ENCODE measurements at places on chromosomes 5 and 9. TPM values are rescaled to one million over a fixed set of nuclear protein-coding genes. Genes with fewer than 3 reads are reported as not detected.

Gene SLC6A3
- polyA plus RNA-seq = 0.72 TPM

Gene FXN
- polyA plus RNA-seq = 21.6 TPM

Gene PCDHA9
- polyA plus RNA-seq = 0.03 TPM

Gene PCDHGC3
- polyA plus RNA-seq = 107 TPM

- DNase-seq = no peak
Observed at GRCh38 chr5:80346055-80346454, 26.3 kb downstream of the SPZ1 start.

DNA sequence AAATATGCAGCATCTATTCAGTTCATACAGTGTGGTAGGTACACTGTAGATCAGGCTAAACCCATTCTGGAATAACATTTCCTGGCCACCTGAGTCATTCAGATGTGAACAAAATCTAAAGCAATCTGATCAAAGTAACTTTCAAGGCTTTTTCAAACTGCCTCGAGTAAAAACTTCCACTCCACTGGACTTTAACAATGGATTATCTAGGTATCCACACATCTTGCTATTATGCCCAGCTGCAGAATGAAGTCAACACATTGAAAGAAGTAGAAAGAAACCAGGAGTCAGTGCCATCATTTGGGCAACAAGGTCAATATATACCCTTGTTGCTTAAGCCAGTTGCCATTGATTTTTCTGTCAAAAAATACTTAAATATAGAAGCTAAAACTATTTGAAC is 1352.6 kb upstream of the NUDT12 start:
- no peak for DNase-seq

DNA sequence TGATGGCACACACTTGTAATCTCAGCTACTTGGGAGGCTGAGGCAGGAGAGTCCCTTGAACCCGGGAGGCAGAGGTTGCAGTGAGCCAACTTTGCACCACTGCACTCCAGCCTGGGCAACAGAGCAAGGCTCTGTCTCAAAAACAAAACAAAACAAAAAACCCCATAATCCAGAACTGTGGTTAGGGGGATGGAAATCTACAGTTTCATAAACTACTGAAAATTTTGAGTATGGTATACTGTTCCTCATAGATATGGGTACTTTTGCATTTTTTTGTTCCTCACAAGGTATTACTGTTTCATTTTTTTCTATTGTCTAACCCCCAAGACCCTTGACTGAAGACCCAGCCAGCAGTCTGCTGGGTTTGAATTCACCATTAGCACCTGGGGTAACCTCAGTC is 52.2 kb upstream of the MAP3K1 start:
- DNase-seq = no peak

- DNase-seq = peak; percentile 12
Observed at GRCh38 chr9:120477534-120478001, 102.4 kb downstream of the CDK5RAP2 start.

DNA sequence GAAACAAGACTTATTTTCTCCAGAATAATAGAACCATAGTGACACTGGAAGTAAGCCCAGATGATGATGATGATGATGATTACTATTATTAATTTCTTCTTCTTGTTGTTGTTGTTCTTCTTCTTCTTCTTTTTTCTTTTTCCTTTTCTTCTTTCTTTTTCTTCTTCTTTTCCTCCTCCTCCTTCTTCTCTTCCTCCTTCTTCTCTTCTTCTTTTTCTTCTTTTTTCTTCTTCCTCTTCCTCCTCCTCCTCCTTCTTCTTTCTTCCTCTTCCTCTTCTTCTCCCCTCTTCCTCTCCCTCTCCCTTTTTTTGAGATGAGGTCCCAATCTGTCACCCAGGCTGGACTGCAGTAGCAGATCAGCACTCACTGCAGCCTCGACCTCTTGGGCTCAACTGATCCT is 40.5 kb upstream of the RUFY1 start:
- no peak for DNase-seq

- DNase-seq = no peak
Observed at GRCh38 chr5:95822043-95822541, 434 bp downstream of the GLRX start.

DNA sequence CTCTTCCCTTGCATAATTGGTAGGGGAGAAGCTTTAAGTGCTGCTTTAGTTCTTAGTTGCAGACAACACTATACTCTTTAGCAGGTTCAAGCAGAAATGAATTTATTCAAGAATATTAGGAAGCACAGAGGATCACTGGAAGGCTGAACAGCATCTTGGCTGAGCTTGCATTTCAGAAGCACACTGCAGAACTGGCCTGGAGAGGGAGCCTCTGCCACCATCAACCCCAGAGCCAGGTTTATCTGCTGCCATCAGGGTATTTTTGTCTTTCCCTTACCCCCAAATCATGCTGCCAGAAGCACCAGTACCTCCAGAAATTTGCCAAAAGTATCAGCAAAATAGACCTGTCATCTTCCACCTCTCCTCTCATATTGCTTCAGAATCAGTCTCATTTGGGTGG is 440.7 kb downstream of the DMAC1 start:
- DNase-seq = no peak

DNA sequence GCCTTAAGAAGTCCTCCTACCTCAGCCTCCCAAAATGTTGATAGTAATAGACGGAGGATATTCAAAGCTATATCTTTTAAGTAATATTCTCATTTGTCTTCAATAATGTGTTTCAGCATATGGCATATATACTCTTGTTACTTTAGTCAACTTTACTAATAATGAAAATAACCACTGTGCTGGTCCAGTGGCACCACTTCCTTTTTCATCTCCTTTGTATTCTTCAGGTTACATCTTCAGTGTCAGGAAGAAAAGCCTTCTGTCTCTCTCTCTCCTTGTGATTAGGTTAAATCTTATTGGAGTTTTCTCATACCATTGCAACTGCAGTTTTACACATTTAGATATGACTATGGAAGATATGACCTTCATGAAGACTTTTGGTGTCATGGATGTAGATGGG is 31.3 kb downstream of the PARP8 start:
- no peak for DNase-seq

GRCh38 chr9:127139071-127139731 is 16.8 kb upstream of the ANGPTL2 start:
- DNase-seq = no peak

- no peak for DNase-seq
Observed at GRCh38 chr9:133842721-133843227, 104.6 kb upstream of the SARDH start.

- DNase-seq = no peak
Observed at GRCh38 chr5:38692346-38692745, 135.9 kb upstream of the LIFR start.

DNA sequence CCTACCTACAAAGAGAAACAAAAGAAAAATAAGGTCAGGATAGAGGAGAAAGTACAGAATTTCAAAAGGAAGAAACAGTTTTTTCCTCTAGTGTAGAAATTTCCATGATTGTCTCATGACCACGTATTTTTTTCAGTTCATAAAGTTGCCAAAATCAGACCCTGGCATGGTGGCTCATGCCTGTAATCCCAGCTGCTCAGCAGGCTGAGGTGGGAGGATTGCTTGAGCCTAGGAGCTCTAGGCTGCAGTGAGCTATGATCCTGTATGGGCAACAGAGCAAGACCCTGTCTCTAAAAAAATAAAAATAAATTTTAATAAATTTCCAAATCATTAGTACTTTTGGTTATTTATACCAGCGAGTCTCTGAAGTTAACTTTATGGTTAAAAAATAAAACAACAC is 37.8 kb downstream of the CWC27 start:
- no peak for DNase-seq

DNA sequence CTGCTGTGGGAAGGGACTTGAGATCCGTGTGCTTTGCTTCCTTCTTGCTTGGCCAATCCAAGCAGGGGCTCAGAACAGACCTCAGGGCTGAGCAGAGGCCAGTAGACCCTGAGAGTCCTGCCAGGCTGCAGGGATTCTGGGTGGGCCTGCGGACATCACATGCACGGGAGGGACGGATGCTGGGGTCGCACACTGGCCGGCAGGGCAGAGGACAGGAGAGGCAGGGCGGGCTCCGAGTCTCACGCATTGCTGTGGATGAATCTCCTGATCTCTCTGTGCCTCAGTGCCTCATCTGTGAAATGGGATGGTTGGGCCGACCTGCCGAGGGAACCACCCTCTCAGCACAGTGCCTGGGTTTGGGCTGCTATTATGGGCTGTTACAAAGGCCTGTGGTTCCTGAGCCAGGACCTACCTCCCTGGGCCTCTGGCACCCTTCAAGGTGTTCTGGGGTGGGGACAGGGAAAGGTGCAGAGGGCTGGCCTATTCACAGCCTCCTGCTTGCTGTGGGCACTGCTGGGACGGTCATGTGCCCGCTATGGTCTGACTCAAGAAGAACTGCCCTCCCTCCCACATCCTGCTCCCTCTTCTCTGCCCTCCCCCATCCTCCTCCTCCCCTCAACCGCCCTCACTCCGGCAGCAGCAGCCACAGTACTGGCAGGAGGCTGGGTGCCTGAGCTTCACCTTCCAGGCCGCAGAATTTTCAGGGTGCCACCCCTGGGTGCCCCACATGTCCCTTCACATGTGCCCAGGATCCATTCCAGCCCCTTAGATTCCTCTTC is 43.3 kb downstream of the NCS1 start:
- no peak for DNase-seq

DNA sequence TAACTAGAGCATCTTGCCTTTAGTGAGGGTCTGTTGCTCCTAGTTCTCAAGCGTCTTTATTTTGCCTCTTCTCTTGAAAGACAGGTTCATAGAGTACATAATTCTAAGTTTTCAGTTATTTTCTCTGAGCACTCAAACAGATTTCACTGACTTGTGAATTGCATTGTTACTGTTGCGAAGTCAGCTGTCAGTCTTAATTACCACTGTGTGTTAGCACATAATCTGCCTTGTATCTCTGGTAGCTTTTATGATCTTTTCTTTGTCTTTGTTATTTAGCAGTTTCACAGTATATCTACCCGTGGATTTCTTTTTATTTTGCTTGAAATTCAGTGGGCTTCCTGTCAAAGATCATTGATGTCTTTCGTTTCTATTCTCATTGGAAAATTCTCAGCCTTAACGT is 192.9 kb downstream of the TTLL11 start:
- DNase-seq = no peak

DNA sequence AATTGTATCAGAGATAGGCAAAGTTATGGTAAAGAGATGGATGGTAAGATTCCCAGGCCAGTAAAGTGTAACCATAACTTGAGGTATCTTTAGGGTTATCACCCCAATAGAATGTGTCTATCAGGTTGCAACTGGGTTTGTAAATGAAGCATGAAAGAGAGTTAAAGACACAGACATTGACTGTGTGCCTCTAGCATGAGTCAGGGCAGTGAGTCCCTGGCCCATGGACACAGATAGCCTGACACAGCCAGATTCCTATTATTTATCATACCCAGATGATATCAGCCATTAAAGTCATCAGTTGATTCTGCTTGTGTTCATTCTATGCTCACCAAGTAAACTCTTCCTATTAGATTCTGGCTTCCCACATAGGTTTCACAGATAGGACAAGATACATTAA is 33.5 kb upstream of the SNAPC3 start:
- no peak for DNase-seq

- no peak for DNase-seq
Observed at GRCh38 chr9:128068386-128069205, 564 bp downstream of the SLC25A25 start.

DNA sequence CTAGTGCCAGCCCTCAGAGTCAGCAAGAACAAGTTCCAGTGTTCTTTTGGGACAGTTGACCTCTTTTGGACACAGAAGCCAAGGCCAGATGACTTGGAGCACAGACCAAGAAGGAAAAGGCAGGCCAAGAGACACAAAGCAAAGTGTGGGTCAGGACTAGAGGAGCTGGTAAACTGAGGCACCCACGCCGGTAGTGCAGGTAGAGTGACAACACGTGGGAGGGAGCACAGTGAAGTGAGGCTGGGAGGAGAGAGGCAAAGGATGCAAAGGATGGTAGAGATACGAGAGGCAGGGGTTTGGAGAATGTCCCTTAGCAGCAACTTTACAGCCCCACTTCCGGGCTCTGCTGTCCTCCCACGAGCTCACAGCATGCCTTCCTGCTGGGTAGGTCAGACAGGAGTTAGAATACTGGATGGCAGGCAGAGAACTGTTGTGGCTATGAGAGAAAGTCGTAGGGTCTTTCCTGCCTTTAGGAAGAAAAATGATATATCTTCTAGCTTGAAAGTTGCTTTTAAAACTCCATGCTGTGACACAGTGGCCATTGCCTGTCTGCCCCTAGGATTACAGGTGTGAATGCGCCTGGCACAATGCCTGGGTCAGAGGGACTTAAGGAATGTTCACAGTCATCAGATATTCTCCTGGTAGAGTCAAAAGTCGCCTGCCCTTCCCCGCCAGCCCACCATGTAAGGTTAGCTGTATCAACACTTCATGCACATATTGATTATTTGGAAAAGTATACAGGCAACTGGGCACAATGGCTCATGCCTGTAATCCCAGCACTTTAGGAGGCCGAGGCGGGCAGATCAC is 97.9 kb downstream of the PDE8B start:
- no peak for DNase-seq

Data from right renal cortex interstitium (tissue), 3 donors.